ENCODE measurements at places on chromosomes 16 and 17.

DNA sequence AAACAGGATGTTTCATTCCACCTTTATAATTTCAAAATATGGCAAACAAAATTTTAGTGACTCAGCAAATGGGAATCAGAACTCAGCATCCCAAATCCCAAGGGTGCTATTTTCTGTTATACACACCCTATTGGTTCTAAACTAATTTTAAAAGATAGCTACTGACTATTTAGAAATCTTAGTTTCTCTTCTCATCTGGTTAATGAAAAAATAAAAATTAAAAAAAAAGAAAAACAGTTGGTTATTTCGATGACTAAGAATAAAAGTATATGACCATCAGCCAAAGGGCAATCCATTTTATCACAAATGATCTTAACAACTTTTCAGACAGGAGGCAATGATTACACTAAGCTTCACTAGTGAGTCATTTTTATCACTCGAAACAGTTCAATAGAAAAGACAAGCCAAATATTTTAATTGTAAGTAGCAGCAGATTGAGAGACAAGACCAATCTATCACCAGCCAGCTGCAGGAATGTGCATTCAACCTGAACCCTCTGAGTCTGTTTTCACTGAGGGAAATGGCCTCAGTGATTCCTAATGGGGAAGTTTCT is 15.2 kb downstream of the PHLPP2 start:
- DNase-seq = no peak

- no peak for DNase-seq
Measured at GRCh38 chr16:28936784-28937155, 5.0 kb downstream of the CD19 start.

GRCh38 chr16:74199066-74199841 is 97.4 kb upstream of the PSMD7 start:
- no peak for DNase-seq

DNA sequence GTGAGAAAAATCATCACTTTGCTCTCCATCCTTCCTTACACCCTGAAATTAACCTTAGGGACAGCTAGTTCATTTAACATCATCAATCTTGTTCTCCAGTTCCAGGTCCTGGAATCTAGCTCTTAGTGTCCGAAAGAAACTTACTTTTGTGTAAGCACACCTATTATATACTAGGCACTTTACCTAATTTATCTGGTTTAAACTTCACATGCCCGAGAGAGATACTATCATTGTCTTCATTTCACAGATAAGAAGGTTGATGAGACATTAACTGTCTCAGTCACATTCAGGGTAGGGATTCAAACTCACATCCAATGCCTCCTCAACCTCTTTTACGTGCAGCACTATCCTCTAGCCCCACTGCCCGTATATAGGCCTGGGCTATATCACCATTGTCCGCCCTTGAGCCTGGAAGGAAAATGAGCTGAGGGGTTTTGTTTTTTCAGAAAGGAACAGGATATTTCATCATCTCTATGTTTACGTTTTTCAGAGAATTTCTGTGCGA is 501 bp upstream of the AP2B1 start:
- DNase-seq = no peak

GRCh38 chr17:1773696-1774181 is 11.9 kb downstream of the SERPINF1 start:
- no peak for DNase-seq

DNA sequence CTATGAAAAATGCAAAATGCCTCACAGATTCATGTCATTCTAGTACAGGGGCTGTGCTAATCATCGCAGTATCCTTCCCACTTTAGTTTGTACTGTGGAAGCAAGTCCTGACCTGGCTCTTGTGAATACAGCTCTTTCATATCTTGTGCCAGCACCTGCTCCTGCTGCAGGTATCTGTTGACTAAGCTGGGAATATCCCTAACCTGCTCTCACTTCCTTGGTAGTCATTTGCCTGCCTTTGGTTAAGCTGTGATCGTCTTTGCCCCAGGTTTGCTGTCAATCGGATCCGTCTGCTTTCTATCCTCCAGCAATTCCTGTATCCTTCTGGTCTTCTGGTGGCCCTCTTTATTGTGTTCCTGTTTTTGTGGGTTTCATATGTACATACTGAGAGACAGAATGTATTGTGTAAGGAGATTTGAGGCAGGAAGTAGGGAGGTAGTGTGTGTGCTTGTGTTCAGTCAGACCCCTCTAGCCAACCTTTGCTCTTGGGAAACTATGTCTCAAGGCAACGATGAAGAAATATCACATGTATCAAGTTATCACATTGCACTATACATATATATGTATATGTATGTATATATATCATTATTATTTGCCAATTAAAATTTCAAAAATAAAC is 7.7 kb upstream of the GINS3 start:
- DNase-seq = no peak

DNA sequence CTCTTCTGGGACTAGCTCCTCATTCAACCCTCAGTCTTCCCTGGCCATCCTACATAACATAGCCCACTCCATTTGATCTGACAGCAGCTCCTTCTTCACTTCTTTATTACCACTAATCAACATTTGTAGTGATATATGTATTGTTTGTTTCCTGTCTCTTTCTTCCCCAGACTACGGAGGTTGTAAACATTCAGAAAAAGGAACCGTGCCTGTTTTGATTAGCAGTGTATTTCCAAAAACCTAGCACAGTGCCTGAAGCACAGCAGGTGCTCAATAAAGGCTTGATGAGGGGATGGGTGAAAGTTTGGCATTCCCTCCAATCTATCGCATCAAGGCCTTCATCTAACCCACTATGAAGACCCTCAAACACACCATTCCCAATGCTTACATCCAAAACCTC is 150.8 kb downstream of the XYLT1 start:
- no peak for DNase-seq

DNA sequence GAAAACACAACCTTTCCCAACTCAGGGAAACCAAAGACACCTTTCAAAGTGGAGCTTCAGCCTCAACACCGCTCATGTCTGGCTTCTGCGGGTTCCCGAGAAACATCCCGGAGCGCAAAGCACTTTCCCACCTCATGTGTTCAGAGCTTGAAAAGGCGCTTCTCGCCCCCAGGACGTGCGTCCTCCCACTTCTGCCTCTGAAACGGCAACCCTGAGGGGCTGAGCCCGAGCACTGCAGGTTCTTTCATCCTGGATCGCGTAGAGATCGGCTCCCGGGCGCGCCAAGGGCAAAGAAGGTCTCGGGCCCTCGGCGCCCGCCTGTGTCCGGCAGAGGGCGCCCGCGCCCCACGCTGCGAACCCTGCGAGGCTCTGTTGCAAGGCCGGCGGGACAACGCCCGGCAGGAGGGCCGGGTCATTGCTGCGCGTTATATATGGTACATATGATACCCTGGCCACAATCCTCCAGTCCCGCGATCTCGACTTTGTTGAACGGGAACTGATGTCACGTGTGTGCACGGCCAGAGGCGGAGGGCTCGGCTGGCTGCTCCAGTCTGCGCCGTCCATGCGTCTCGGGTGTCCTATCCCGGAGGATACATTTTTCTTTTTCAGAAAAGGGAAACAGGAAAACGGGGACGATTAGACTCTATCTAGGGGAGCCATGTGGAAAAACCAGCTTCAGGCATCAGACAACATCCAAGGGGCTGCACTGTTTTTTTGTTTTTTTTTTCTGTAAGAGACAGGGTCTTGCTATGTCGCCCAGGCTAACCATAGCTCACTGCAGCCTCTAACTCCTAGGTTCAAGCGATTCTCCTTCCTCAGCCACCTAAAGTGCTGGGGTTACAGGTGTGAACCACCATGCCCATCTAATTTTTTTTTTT is 19.1 kb downstream of the COQ7 start:
- peak; percentile 48 for DNase-seq

- DNase-seq = no peak
Measured at GRCh38 chr16:82995286-82995923, 368.6 kb downstream of the CDH13 start.

GRCh38 chr17:83175119-83175821 is 95.9 kb downstream of the METRNL start:
- DNase-seq = no peak

DNA sequence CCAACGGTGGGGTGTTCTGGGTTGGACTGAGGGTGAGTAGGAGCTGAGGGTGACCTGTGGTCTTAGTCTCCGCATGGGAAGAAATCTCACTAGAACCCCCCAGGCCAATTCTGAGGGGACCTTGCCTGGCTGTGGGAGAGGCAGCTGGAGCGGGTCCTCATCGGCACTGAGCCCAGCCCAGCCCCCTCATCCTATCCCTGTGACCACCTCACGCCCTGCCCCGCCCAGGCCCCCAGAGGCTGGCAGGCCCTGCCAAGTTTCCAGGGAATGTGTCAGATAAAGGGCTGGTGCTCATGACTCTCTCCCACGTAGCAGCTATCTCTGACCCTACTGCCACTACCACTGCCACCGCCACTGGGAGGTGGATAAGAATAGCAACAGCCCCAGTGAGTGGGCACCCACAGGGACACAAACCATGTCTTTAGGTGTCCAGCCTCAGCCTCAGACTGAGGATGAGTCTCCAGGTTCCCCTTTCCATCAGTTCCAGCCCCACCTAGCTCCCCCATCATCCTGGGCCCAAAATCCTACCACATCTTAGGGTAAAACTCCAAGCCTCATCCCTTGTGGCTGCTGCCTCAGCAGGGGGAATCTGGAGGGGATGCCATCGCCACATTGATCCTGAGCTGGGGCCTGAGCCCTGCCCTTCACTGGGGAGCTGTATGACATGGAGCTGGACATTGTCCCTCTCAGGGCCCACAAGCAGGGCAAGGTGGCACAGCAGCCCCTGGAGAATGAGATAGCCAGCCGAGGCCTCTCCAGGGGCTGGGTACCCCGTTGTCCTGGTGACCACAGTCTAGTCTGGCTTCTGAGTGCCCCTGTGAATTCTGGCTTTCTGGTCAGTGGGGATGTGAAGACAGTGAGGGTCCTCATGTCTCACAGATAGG is 14.9 kb downstream of the CDH16 start:
- DNase-seq = no peak

DNA sequence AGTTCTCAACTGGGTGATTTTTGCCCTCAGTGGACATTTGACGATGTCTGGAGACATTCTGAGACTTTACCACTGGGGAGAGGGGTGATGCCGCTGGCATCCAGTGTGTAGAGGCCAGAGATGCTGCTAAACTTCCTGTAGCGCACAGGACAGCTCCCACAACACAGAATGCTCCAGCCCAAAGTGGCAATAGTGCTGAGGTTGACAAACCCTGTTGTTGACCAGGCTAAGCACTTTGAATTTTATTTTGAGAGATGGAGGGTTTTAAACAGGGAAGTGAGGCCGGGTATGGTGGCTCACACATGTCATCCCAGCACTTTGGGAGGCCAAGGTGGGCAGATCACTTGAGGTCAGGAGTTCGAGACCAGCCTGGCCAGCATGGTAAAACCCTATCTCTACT is 44.0 kb downstream of the SYT17 start:
- DNase-seq = no peak

GRCh38 chr17:17077861-17078732 is 35.8 kb downstream of the MPRIP start:
- DNase-seq = no peak

- DNase-seq = no peak
Measured at GRCh38 chr16:78796221-78796866, 696.9 kb downstream of the WWOX start.

- no peak for DNase-seq
Measured at GRCh38 chr17:78441271-78441971, 63.0 kb downstream of the PGS1 start.

DNA sequence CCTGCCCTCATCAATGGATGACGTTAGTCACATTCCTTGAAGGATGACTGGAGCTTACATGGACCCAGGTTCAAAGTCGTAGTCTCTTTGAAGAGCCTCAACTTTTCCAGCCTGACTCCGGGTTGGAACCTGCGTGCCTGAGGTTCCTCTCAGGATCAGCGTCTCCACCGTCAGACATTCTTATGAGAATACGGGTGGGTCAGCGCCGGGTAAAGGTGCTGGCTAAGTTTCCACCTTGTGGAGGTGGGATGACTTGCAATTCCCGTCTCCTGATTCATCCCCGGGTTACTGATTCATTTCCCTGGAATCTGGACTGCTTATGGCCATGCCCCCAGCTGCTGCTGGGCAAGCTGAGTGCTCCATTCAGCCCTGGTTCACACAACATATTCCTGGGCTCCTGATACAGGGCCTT is 38.9 kb upstream of the CMIP start:
- no peak for DNase-seq

DNA sequence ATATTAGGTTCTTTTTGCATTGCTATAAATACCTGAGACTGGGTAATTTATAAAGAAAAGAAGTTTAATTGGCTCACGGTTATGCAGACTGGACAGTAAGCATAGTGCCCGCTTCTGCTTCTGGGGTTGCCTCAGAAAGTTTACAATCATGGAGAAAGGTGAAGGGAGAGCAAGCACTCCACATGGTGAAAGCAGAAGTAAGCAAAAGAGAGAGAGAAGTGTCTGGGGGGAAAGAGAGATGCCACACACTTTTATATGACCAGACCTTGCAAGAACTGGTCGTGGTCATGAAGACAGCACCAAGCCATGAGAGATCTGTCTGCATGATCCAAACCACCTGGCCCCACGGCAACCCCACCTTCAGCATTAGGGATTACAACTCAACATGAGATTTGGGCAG is 45.4 kb downstream of the KCNJ16 start:
- DNase-seq = no peak

- no peak for DNase-seq
Measured at GRCh38 chr16:3810198-3810664, 70.3 kb downstream of the CREBBP start.

DNA sequence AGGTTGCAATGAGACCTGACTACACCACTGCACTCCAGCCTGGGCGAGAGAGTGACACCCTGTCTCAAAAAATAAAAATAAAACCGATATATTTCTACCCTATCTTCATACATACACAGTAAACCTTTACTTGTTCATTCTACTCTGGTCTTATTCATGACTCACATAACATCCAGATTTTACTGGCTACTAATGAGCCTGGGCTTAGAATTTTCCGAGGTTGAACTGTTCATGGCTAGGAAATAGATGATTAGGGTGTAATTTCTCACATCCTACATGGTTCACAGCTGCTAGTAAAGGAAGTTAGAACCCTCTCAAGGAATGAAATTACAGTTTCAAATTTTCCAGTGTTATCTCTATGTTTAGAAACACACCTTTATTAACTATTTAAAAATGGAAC is 14.7 kb downstream of the GSPT1 start:
- DNase-seq = no peak

DNA sequence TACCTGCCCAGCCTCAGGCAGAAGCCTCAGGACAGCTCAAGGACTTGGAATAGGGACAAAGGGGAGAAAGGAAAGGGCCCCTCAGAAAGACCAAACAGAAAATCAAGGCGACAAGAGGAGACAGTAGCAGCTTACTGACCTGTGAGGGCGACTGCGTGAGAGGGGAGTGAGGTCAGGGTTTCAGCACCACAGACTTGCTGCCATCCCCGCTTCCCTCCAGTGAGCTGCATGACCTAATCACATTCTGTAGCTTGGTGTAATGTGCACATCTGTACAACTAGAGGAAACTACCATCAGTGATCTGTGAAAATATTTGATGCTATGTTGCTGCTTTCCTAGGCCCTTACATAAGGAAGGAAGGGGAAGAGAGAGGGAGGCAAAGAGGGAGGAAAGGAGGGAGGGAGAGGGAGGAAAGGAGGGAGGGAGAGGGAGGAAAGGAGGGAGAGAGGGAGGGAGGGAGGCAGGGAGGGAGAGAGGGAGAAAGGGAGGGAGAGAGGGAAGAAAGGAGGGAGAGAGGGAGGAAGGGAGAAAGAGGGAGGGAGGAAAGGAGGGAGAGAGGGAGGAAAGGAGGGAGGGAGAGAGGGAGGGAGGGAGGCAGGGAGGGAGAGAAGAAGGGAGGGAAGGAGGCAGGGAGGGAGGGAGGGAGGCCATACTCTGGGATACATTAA is 404.9 kb upstream of the CDH5 start:
- no peak for DNase-seq

All from stimulated activated CD8-positive, alpha-beta memory T cell treated with anti-CD3 and anti-CD28 coated beads, Interleukin-4, amount 100 ng/mL, for 4 hours (primary cell).